ENCODE measurements at places on chromosomes 11 and 22.
A peak's percentile ranks its signal among the peaks of the same experiment; 100 is the strongest.

GRCh38 chr11:111305162-111305802 lies 6.9 kb downstream of the POU2AF3 start:
- DNase-seq, result no peak

DNA sequence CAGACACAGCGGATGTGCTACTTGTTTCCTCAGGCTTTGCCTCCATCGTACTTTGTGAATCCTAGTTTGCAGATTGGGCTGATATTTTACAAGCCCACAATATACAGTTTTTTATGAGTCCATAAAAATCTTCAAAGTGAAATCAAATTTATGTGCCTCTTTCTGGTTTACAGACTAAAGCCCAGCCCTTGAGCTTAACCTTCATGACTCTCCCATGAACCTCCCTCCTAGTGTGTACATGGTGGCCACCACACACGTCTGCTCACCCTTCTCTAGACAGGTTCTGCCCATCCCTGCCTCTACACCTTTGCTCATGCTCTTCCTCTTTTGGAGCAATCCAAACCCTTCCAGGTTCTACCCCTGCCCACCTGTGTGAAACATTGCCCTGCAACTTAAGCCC lies 129.4 kb downstream of the TENM4 start:
- no peak for DNase-seq

- DNase-seq, result no peak
Observed at GRCh38 chr11:38510041-38510440, 1912.0 kb upstream of the RAG2 start.

DNA sequence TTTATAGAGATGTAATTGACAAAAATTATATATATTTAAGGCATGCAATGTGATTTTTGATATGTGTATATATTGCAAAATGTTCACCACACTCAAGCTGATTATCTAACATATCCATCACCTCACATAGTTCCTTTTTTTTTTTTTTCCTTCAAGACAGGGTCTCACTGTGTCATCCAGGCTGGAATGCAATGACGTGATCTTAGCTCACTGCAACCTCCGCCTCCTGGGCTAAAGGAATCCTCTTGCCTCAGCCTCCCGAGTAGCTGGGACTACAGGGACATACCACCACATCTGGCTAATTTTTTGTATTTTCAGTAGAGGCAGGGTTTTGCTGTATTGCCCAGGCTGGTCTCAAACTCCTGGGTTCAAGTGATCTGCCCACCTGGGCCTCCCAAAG lies 65.1 kb upstream of the SLC35C1 start:
- no peak for DNase-seq

- no peak for DNase-seq
Observed at GRCh38 chr11:68677432-68677831, 6.9 kb upstream of the GAL start.

GRCh38 chr11:78325274-78325781 lies 92.3 kb downstream of the GAB2 start:
- no peak for DNase-seq

- no peak for DNase-seq
Observed at GRCh38 chr11:6203327-6203726, 2.0 kb upstream of the C11orf42 start.

DNA sequence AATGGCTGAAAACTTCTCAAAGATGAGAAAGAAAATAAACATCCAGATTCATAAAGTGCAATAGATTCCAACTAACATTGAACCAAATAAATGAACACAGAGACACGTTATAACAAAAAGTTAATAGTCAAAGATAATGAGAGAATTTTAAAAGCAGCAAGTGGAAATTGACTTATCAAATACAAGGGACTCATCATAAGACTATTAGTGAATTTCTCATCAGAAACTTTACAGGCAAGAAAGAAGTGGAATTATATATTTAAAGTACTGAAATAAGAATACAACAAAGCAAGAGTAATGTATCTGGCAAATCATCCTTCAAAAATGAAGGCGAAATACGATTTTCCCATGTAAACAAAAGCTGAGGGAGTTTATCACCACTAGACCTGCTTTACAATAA lies 852.7 kb downstream of the LRRC4C start:
- DNase-seq, result no peak

DNA sequence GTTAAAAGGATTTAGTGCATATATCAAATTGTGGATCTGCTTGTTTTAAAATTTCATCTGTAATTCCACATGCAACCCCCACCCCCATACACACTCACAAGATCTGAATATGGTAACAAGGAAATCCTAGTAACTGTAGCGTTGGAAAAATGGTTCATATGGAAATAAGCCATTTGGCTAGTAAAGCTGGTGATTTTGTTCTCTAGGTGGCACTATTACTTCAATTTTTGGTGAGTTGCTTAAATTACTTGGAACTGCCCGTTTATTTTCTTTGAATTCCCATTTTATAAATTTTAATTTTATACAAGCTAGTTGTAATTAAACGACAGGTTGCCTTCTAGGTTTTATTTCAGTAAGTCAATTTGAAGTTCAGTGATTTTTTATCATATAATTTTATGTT lies 5.3 kb downstream of the BDNF start:
- DNase-seq, result peak; percentile 9

DNA sequence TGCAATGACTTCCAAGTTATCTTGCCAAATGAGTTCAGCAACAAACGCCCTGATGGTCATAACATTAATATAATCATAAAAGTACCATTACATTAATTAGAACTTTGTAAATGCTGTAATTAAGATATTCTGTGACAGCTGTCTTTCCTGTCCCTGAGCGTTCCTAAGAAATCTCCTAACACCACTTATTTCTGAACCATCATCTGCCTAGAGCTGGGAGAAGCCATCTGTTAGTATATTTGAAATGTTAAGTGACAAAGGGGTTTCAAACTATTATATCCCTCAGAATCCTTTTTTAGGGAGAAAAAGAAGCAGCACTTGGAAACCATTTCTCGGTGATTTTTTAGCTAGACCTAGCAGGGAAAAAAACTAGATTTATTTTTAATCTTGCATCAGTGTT lies 657.5 kb downstream of the FAM181B start:
- peak; percentile 33 for DNase-seq

GRCh38 chr11:88348870-88349269 lies 11.3 kb upstream of the CTSC start:
- DNase-seq, result no peak

DNA sequence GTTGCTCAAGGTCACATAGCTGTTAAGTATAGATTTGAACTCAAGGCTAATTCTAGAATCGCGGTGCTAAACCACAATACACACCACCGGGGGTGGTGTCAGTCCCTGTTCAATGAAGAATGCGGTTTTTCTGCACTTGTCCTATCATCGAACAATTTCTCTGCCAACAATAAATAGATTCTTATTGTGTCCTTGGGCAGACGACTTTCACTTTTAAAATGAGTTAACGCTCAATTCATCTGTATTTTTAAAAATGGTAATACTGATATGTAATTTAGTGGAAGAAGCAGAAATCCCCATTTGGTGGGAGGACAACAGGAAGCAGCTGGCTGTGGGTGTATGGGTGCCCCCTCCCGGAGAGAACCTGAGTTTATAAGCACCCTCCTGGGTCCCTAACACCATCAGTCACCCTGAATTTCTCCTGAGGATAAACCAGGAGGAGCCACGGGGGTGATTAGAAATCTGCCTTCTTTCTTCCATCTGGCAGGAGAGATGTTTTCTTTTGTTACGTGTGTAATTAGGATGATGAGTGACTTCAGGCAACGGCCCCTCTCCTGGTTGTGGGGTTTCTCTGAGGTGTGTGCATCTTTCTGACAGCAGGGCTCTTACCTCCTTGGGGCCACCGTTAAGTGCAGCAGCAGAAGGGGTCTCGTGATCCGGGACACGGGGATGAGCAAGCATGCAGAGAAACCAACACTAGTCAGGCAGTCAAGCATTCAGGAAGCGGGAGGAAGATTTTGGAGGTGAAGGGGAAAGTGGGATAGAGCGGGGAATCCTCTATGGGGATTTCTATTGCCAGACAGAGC lies 87.7 kb downstream of the GRAMD1B start:
- no peak for DNase-seq

GRCh38 chr11:127042445-127042844 lies 41.9 kb upstream of the KIRREL3 start:
- no peak for DNase-seq

DNA sequence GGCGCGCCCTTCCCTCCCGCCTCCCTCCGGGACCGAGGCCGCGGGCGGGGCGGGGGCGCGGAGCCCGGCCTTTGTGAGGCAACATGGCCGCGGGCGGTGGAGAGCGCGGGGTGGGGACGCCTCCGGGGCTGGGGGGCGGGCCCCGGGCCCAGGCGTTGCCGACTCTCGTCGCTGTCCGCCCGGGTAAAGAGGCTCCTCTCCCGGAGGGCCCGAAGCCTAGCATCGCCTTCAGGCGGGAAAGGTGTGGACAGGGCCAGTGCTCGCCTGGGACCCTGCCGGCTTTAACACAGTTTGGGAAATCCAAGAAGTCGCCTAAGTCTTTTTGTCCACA lies 369 bp downstream of the DGCR8 start:
- DNase-seq, result peak; percentile 11

DNA sequence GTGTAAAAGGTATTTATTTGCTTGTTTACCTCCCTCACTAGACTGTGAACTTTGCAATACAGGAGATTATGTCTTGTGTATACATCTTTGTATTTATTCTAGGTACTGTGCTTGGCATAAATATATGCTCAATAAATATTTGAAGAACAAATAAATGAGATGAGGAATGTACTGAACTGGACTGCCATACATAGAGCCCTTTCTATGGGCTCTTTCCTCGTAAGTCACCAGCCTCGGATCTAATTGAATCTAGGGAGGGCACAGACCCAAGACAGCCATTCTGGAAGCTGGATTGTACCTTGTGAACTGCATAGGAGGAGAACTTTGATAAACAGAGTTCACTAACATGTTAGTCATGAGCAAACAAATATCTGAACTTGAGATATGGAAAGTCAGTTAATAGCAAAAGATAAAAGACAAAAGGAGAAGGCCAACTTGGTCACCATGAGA lies 503.9 kb downstream of the INSC start:
- DNase-seq, result no peak

DNA sequence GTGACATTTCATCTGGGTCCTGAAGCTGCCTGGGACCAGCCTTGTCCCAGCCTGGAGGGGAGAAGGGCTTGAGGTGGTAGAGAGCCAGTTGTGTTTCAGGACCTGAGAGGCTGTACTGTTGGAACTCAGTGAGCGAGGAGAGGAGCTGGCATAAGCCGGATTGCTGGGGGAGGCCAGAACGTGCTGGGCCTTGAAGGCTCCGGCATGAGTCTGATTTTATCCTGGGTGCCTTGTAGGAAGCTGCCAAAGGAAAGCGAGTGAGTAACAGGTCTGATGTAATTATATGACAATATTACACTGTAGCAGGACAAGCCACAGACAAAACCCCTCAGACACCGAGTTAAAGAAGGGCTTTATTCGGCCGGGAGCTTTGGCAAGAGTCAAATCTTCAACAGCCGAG lies 17.2 kb downstream of the AP2A2 start:
- no peak for DNase-seq

DNA sequence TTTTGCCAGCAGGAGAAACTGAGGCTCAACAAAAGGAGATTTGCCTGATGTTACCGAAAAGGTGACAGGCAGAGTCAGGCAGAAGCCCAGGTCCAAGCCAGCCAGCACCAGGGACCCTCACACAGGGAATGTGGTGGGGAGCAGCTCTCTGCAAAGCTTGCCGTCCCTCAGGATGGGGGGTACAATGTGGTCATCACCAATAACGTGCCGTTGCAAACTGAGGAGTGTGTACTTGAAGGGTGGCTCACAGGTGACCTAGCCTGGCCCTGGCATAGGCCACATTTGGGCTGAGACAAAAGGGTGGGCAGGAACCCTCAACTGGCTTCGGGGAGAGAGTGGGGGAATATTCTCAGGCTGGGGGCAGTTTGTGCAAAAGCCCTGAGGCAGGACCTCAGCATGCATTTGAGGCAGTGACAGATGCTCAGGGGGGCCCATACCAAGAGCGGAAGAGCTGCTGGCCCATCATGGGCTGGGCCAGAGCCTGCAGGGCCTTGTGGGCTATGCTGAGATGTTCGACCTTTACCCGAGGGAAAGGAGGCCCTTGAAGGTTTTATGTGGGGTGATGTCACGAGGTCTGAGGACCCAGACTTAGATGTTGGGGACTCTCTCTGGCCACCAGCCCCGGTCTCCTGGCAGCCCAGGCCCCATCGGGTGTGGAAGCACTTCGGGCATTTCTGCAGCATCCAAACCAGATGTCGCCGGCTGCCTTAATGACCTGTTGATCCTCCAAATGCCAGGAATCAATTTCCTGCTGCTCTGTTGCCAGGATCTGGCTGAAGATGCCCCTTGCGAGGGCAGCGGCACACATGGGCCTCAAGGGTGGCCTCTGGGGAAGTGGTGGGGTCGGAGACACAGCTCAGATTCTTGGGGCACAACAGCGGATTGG lies 57.4 kb upstream of the SHISAL1 start:
- DNase-seq, result no peak

- DNase-seq, result no peak
Observed at GRCh38 chr11:123047266-123047946, 14.5 kb downstream of the HSPA8 start.

- no peak for DNase-seq
Observed at GRCh38 chr11:116692318-116693101, 80.3 kb downstream of the BUD13 start.

DNA sequence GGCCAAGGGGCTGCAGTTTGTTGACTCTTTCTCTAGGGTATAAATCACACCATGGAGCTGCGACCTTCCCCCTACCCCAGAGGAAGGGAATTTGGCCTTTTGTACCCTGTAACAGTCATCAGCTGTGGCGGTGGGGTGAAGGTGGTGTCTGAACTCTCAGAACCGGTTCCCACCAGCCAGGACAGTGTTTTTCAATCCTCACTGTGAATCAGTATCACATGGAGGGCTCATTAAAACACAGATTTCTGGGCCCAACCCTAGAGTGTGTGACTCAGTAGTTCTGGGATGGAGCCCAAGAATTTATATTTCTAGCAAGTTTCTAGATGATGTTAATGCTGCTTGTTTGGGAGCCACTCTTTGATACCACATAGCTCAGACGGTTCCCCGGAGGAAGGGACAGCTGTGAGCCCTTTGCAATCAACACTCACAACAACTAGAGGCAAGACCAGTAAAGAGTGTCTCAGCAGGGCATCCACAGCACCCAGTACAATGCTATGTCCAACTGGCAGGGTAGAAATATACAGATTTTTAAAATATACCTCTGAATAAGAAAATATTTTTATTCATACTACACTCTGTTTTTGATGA lies 43.9 kb upstream of the FAT3 start:
- DNase-seq, result no peak

DNA sequence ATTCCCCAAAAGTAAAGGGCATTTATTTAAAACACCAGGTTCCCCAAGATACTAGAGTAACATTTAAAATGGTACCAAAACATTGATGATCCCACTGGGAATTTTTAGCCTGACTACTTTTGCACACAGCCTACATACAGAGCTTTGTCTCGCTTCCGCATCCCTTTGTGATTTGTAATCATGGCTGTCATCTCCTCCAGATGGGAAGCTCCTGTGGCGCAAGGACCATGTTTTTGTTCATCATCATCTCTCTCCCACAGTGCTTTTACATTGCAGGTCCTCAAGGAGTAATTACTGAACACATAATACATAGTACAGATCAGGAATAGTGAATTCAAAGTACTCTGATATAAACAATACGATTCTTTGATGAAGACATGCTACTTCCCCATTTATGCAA lies 231.2 kb upstream of the MTNR1B start:
- DNase-seq, result no peak

Measured in NCI-H1694 (cell line).